ENCODE measurements at places on chromosomes 2 and 18.

DNA sequence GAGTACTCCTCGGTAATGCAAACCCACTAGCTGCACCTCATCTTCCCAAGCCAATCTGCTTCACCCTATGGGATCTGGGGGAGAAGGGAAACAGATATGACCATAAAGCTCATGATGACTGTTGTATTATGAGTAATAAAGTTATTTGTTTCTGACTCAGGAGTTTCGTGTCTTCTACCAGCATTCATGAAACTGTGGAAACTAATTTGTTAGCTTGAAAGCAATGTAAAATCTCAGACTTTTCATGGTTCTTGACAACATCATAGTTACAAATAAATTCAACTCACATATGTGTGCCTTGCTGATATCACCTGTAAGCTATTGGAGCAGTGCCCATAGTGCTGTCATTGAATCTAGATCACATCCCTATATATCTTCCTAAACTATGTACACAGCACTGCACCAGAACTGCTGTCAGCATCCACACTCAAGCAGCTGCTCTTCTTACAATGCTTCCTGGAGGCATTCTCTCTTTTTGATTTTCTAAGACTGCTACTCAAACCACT, 135.6 kb upstream of the KYNU start:
- no peak for DNase-seq

GRCh38 chr2:13056259-13056843, 339.6 kb downstream of the TRIB2 start:
- DNase-seq, result no peak

DNA sequence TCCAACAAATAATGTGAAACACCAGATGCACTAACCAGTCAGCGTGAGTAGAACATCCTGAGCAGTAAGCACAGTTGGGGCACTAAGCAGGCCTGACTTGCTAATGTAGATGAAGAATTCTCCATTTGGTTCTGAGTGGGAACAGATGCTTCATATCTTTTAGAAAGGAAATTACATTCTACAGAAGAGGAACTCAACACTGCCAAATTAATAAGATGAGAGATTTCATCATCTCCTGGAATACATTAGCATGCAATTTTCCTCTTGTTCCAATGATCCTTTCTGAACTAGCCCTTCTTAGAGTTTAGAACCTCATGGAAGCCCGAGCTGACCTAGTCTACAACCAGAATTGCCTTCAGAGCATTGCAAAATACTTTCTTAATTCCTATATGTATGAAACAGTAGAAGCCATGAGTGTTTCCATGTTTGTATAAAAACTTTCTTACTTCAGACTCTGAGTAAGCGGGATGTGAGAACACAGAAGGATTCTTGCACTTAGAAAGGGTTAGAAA, 34.8 kb downstream of the COL5A2 start:
- DNase-seq, result no peak

DNA sequence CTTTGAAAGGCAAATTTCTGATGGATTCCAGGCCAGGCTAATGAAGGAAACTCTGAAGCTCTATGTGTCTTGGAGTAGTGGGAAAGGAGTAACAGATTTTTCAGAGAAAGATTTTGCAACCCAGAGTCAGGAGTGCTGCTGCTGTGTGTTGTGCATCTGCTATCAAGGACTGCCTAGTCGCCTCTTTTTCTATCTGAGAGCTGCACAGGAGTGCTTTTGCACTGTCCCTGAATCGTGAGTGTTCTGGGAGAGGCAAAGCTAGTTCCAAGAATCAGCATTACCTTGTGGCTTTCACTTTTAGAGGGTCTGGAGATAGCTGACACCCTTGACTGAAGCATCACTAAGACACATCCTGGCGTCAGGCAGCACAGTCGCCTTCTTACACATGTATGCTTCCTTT, 336.4 kb downstream of the PARD3B start:
- no peak for DNase-seq

DNA sequence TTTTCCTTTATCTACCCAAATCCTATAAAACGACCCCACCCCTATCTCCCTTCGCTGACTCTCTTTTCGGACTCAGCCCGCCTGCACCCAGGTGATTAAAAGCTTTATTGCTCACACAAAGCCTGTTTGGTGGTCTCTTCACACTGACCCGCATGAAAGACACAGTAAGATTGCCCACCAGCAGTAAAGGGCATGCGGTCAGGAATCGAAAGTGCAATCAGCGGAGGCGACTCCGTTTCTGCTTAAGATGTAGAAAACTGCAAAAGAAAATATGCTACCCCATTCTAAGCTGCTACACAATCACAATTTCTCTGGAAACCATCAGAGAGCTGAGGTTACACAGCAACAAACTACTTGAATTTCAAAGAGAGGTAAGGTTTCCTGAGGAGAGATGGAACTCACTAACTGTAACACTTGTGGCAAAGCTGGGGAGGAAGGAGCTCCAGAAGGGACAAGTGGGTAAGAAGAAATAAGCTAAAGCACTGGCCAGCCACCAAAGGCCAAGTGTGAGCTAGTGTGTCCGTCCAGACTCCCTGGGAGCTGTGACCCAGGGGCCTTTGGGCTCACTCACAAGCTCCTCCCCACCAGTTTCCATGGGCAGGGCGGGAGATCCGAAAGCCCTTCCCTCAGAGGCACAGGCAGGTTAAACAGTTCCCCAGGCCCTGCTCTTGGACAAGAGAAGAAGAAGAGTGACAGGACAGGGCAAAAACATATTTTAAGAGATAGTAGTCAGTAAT, 72.8 kb upstream of the TGFA start:
- no peak for DNase-seq

GRCh38 chr18:62332431-62332830, 7.3 kb downstream of the TNFRSF11A start:
- no peak for DNase-seq

GRCh38 chr2:71611781-71612527, 158.6 kb downstream of the DYSF start:
- DNase-seq, result peak; percentile 8

DNA sequence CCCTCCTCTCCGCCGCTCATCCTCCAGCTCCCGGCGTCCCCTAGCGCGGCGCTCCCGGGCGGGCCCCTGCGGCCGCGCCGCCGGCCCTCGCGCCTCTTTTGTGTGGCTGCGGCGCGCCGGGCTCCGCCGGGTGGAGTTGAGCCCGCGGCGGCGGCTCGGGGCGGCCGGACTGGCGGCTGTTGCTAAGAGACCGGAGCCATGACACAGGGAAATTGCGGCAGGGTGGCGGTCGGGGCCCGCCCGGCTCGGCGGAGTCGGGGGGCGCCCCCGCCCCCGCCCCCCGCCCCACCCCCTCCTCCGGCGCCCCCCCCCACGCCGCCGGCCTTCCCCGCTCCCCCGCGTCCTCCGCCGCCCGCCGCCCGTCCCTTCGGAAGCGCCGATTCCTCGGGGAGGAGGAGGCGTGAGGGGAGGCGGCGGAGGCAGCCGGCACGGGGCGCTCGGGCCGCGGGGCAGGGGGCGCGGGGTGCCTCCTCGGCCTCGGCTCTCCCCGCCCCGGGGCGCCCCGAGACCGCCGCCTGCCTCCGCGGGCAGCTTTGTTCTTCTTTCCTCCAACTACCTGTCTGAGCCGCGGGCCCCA, at the start of gene TMEM200C:
TSS of gene TMEM200C (minus strand) at position 224 of the 577 bp plus-strand sequence. CDS start 3,459 bp downstream, outside the sequence.
- DNase-seq, result peak; percentile 38

DNA sequence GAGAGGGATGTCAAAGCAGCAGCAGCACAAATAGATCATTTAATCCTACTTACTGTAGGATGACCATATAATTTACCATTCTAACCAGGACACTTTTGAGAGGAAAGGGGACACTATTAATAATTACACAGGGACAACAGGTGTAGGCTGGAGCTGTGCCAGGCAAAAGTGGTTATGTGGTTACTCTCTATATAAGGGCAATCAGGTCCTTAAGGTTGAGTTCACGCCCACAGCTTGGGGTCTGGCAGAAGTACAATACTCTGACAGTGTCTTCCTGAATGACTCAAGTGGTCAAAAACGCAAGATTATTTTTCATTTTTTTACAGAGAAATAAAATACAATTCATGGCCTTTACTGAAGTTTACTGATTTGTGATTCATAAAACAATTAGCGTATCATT, 2.8 kb downstream of the PREPL start:
- DNase-seq, result peak; percentile 36

GRCh38 chr18:68402784-68403183, 312.1 kb downstream of the TMX3 start:
- no peak for DNase-seq

DNA sequence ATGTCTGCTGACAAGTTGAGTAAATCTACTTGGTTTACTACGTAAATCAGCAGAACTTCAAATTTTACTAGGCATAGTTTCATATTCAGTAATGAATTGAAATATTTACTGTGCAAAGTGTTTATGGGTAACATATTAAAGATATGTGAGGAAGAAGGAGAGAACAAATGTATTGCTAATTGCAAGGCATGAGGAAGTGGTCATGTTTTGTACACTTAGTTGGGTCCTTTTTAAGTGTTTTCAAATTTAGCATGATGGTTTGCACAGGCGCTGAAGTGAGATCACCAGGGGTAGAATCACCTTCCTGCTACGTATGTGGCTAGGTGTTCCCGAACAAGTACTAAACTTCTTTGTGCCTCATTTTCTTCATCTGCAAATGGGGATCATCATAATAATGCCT, 1534.4 kb downstream of the LRP1B start:
- no peak for DNase-seq

DNA sequence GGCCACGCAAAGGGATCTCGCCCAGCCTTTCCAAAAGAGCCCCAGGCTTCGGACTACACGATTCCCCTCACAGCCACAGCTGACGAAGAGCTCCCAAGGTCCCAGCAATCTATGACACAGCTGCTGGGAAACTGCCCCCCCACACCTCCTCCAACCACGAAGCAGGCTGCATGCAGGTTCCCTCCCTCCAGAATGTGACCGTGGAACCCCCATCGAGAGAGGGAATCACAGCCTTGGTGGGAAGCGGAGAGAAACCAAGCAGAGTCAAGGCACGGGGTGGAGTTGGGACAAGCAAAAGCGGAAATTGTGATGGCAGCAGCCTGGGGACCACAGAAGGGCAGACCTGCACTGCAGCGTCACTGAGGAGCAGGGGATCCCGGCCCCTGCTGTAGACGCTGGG, 50.3 kb downstream of the KCNF1 start:
- DNase-seq, result no peak

DNA sequence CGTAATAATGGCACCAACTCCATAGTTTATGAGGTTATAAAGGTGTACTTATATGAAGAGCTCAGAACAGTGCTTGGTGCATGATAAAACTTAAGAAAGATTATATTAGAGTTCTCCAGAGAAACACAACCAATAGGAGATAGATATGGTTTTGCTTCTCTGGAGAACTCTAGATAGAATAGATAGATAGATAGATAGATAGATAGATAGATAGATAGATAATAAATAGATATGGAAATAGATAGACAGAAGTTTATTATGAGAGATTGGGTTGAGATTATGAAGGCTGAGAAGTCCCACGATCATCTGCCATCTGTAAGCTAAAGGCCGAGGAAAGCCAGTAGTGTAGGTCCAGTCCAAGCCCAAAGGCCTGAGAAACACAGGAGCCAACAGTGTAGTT, 2.9 kb upstream of the MBOAT2 start:
- no peak for DNase-seq

- no peak for DNase-seq
These were observed 29.6 kb upstream of the RNU4ATAC start for GRCh38 chr2:121501031-121501430.

DNA sequence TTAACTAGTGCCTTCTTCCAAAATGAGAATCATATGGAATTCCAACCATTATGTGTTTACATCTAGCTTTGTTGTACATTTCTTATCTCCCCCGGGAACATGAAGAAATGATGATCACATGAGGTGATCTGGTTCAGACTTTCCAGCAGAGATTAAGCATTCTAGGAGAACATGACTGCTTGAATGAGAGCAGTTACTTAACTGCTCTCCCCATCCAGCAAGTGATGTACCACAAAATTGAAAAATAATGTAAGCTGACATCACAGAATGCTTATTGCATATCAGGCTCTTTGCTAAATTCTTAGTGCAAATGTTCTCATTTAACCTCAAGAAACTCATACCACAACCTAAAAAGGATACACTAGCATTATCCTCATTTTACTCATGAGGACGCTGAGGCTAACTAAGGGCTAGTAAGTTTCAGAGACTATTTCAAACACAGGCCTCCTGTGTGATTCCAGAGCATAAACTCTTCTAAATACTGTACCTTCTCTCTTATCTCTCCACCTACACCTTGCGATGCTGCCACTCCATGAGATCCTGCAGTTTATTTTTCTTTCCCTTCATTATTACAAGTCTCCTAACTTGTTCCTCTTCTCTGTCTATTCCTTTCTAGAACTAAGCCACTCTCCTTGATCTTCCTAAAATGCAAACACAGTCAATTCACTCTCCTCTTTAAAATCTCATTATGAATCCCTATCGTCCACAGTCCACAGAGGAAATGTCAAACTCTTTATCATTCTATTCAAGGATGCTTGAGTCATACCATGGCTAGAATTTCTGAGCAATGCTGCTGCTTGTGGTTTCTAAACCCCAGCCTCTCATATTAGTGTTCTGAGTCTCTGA, 1224.8 kb upstream of the ZEB2 start:
- no peak for DNase-seq

DNA sequence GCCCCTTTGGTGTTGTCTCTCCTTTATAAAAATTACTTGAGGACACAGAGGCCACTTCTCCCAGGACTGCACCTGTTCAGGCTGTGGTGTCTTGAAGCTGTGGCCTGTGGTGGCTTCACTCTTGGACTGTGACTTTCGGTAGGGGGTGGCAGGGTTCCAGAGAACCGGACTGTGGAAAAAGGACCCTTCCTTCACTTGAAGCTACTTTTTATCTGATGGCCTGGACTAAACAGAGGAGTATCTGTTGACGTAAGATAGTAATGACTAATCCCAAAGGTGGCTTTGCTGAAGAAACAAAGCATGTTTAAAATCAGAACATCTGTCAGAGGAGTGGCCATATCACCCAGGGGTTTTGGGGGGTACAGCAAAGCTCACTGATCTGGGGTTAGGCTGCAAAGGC, 60.8 kb downstream of the CENPO start:
- no peak for DNase-seq

DNA sequence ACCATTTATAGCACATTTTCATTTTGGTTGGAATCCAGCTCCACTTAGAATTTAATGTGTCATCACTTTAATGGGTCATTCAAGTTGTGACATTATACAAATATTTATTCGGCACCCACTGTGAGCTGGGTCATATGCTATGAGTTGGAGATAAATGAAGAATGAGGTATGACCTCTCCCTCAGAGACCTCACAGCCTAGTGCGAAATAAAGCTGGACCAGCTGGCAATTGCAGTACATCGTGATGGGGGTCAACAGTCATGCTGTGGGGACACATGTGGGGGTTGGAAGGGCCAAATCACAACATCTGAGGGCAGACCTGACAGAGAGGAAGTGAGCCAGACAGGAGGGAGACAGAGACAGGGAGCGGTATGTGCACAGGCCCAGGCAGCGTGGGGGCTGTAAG, 175.4 kb downstream of the MAIP1 start:
- DNase-seq, result no peak

DNA sequence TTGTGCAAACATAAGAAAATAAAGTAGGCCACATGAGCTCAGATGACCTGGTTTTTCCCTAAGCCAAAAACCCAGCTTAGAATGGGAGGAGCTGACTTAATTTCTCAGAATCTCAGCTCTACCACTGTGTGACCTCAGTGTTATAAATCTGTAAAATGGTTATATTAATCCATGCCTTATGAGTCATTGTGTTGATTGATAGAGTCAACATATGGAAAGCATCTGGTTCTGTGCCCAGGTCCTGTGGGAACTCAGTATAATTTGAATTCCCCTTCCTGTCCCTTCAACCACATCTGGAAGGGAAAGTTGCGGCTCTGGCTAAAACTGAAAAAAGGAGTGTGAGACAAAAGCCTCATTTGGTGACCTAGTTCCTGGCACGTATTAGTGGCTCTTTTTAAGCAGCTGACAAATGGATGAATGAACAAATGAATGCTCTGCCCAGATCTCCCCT, 25.7 kb downstream of the TMEM177 start:
- DNase-seq, result no peak

- no peak for DNase-seq
These were observed 154.9 kb downstream of the CSRNP3 start for GRCh38 chr2:165624470-165624800.
